ENCODE measurements at places on chromosomes 2 and 18.

DNA sequence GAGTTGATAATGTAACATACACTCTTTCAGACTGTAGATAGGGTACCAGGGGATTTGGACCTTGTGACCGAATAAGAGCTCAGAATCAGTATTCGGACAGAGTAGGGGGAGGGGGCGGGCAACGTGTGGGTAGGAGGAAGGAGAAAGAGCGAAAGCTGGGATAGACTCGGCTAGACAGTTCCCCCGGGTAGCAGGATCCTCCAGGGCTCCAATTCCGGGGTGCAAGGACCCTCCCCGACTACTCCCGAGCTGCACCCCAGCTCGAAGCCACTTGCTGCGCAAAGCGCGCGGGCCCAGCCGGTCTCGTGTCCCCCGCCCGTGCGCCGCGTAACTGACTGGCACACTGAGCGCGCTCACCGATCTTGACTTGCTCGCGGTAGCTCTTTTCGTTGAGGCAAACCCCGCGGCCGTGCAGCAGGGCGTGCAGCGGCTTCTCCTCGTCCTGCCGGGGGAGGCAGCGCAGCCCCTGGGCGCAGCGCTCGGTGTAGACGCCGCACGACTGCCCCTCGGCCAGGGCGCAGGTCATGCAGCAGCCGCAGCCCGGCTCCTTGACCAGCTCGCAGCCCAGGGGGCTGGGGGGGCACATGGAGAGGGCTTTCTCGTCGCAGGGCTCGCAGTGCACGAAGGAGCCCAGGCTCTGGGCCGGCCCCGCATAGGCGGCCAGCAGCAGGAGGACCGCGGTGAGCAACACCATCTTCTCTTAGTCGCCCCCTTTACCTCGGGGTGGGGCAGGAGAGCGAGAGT is 1.1 kb downstream of the IGFBP5 start:
- peak; percentile 84 for DNase-seq

DNA sequence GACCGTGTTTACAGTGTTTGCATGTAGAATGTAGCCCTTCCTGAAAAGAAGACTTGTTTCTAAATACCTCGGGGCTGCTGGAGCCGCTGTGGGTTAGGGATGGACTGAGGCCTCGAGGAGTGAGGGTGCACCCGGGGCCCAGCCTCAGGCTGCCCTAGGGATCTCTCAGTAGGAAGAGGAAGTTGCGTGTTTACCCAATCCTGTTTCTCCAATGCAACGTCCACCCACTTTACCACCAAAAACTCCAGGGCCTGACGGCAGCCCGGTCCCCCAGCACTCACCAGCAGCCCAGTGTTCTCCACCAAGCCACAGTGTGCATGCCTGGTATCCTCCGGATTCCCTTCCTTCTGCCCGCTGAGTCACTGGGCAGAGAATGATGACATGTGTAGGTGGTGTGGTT is 255.8 kb downstream of the GLI2 start:
- DNase-seq: no peak

DNA sequence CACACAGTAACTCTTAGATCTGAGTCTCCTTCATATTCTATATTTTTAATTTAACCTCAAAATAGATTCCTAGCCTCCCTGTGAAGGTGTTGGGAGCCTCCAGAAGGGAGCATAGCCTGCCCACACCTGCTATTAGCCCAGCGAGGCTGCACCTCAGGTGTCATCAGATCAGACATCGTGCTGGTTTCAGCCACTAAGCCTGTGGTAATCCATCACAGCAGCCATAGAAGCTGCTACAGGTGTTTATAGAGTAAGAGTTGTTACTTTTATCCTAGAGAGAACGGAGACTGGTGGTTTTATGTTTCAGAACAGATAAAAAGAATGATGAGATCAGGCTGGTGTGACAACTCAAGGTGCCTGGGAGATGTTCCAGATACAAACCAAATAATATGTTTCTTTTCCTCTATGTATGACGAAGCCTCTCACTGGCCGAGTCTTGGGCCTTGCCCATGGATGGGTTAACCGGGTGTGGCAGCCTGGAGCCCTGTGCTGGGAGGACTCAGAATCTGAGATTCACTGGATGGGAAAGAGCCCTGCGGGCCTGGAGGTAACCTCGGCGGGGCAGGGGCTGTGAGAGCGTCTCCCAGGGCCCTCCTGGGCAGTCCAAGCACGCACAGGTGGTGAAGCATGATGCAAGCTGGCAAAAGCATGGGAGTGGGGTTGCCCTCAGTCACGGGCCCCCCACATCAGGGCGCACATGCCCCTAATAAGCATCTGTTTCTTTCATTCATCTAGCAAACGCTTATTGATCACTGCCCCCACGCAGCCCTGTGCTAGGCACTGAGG is 73.7 kb downstream of the MRPS9 start:
- DNase-seq: no peak

GRCh38 chr2:7899241-7899640 is 782.6 kb upstream of the ID2 start:
- DNase-seq: no peak

GRCh38 chr2:197399887-197400540 is 34.8 kb downstream of the SF3B1 start:
- DNase-seq: no peak

DNA sequence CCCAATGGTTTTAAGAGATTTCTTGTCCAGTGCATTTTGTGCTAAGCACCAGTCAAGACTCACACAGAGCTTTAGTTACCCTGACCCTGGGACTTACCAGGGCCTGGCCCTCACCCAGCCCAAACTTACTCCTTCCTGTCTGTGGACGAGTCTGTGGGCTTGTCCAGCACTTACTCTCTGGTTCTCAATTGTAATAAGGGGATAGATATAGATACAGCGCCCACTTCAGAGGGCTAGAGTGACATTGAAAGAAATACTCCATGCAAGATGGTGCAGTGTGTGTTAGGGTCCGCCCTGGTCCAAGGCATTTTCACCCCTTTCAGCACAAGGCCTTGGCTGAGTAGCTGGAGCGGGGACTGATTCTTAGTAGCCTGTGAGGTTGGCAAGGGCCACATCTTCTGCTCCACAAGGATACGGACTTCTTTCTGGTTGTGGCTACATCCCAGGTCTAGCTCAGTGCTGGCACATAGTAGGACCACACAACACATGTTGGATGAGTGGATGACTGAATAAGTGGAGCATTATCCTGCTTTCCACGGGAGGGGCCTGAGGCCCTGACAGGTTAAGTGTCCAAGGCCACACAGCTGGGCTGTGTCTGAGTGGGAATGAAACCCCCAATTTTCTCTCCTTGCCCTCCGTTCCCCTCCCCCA is 3.8 kb upstream of the ARID5A start:
- DNase-seq: no peak

DNA sequence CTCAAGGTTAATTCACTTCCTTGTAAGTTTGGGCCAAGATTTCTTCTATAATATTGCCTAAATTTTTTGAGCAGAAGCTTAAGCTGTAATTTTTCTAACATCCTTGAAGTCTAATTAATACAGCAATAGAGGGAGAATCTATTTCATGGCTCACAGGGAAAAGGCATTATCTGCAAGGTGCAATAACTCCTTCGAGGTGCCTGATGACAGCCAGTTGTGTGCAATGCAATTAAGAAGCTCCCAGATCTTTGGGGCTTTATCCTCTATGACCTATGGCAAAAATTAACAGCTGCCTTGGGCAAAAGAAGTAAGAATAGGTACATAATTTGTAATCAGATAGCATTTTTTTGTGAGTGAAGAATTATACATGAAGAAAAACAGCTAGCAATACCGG is 554.6 kb upstream of the SALL3 start:
- no peak for DNase-seq
